Sigmoid colon (tissue), 7 donors: ENCODE measurements at places on chromosomes 2 and 18. TPM values are rescaled to one million over a fixed set of nuclear protein-coding genes. Genes with fewer than 3 reads are reported as not detected.

- H3K4me3 ChIP-seq, result no peak overlapping the region
- peaks cover 44% of the 10 kb centered on the region for H3K27me3 ChIP-seq
- H3K27ac ChIP-seq, result no peak overlapping the region
- peaks cover 11% of the 10 kb centered on the region for H3K4me1 ChIP-seq
- no peak for DNase-seq
- no peaks in the 10 kb centered on the region for H3K36me3 ChIP-seq
Measured at GRCh38 chr2:209773377-209773776, 1.7 kb downstream of the UNC80 start.

CXCR1 gene
- not detected for total RNA-seq

POTEJ gene
- not detected for total RNA-seq

HRH4 gene
- total RNA-seq, result under 0.01 TPM
